Fibroblast of lung (primary cell): ENCODE measurements at places on chromosomes 16 and 17.
A peak's percentile ranks its signal among the peaks of the same experiment; 100 is the strongest.

DNA sequence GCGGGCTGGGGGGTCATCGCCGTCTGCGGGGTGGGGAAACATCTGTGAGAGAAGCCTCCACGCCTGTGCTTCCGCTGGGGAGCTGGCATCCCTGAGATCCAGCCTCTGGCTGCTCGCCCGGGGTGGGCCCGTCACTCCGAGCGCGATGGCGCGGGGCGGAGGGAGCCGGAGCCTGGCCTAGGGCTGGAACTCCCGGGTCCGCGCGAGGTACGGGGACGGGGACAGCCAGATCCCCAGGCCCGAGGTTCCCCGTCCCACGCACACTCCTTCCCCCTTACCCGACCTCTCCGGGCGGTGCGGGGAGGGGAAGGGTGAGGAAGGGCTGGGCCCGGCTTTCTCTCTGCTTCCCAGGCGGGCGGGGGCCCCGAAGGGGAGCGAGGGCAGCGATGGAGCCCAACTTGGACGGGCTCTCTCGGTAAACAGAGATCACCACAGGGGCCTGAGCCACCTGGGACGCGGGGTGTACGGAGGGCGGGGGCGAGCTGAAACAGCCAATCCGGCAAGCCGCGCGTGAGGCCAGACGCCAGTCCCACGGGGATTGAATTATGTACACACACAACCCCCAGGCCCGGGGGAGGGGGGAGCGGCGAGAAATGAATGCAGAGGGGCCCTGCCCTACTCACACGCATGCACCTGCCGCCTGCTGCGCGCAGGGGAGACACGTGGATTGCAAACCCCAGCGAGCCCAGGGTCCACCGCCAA lies at the start of gene SLC16A11:
SLC16A11 (minus strand) TSS at position 596 of the 702 bp plus-strand sequence; CDS start at position 17, 579 bp downstream.
- DNase-seq, result no peak

- no peak for DNase-seq
Observed at GRCh38 chr16:86166414-86166813, 267.5 kb downstream of the IRF8 start.

GRCh38 chr17:3438368-3438767 lies 4.7 kb upstream of the OR1E2 start:
- no peak for DNase-seq

GRCh38 chr16:69204172-69204571 lies 17.2 kb downstream of the SNTB2 start:
- DNase-seq, result no peak

DNA sequence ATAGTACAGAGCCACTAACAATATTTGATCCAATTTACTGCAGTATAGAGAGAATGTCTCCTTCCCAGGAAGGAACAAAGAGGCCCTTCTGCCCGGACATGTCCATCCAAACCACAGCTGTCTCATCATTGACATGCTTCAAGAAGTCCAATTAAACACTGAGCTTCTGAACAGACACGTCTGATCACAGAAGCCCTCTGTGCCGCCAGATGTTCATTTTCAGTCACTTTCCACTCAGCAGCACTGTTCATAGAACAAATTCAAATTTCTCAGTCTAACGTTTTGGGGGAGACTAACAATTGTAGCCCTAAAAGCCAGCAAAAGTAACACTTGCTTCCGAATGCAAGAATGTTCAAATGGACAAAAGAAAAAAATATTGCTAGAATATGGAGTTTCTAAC lies 15.3 kb downstream of the ZC3H7A start:
- peak; percentile 38 for DNase-seq

- DNase-seq, result no peak
Observed at GRCh38 chr16:86963600-86964575, 353.3 kb downstream of the C16orf95 start.

DNA sequence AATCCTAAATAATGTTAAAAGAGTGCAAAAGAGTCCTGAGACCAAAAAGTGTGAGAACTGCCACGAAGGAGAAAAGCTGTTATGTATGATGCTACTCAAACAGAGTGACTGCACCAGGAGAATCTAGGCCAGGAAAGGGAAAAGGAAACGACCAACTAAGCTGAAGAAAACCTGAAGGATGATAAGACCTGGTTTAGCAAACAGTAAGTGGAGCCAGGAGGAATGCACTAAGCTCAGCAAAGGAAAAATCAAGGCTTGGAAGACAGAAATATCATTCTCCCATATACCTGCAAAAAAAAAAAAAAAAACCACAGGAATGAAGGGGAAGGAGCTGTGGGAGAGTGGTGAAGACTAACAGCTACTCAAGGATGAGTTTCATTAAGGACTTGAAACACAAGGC lies 21.1 kb downstream of the CMC2 start:
- DNase-seq, result no peak

DNA sequence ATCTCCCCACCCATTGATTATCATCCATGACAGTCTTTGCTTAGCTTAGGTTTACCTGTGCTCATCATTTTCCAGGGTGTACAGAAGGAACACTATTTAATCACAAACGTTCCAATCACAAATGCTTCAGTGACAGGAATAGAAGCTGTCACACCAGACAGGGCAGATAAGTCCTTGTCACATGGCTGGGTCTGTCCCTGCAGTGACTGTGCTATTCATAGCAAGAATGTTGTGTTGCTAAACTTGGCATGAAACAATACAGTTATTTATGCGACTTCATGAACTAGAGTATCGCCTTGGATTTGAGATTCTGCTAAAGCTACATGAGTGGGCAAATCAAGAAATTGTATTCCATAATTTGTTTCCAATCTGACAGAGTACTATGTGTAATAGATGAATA lies 108.4 kb downstream of the CDH13 start:
- DNase-seq, result no peak

DNA sequence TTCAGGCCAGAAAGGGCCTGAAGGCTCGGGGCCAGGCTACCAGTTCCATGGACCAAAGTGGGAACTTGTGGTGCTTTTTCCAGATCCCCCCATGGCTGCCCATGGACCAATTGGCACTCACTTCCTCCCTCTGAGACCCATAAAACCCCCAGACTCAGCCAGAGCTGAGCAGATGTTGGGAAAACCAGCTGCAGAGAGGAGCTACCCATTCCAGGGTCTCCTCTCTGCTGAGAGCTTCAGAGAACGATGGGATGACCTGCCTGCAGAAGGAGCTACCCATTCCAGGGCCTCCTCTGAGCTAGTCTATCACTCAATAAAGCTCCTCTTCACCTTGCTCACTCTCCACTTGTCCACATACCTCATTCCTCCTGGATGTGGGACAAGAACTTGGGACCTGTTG lies 52.2 kb upstream of the MED9 start:
- DNase-seq, result no peak

GRCh38 chr16:11481987-11482386 lies 104.7 kb downstream of the LITAF start:
- DNase-seq, result no peak

- no peak for DNase-seq
Observed at GRCh38 chr17:49873466-49873865, 25.6 kb upstream of the TAC4 start.

DNA sequence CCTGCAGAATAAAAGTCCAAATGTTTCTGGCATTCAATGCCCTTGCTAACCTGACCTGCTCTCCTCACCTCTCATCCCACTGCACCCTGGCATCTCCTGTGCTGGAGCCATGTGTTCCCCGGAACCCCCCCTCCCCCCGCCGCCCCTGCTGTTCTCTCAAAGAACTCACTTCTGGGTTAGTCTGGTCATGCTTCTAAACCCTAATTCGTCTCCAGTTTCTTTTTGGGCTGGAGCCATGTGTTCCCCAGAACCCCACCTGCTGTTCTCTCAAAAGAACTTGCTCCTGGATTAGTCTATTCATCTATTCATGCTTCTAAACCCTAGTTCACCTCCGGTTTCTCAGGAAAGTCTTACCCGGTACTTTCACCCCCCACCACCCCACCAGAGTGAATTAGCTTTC lies 808 bp upstream of the ALOX15 start:
- DNase-seq, result no peak

DNA sequence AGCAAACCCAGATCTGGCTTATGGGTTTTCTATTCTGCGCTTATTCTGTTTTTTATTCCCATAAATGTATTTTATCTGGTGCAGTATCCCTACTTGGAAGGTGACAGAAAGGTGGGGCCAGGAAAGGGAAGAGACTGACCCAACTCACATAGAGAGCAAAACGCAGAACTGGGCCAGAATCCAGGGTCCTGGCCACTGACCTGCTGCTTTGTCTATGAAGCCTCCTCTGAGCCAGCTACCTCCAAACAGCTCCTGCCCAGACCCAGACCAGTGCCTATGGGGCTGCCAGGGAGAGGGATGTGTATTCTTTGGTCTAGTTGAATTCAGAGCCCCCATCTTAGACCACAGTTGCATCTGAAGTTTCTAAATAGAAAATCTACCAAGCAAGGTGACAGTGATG lies 36.4 kb upstream of the CES5A start:
- DNase-seq, result no peak

DNA sequence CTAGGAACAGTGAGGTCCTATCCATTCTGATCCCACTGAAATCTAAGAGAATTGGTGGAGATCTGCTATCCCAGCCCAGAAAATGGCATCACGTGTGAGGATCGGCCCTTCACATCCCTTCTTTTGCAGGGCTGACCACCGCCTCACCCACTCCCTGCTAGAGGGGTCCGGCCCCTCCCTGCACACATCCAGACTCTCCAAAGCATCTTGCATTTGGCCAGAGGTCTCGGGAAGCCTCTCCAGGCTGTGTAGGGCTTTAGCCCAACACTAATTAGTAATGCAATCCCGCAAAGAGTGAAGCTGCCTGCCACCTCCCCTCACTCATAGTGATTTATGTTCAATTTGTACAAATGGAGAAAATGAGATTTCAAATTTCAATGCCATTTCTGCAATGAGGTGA lies 434.4 kb upstream of the ZFHX3 start:
- no peak for DNase-seq
